ENCODE measurements at places on chromosomes 4 and X.
A peak's percentile ranks its signal among the peaks of the same experiment; 100 is the strongest.

DNA sequence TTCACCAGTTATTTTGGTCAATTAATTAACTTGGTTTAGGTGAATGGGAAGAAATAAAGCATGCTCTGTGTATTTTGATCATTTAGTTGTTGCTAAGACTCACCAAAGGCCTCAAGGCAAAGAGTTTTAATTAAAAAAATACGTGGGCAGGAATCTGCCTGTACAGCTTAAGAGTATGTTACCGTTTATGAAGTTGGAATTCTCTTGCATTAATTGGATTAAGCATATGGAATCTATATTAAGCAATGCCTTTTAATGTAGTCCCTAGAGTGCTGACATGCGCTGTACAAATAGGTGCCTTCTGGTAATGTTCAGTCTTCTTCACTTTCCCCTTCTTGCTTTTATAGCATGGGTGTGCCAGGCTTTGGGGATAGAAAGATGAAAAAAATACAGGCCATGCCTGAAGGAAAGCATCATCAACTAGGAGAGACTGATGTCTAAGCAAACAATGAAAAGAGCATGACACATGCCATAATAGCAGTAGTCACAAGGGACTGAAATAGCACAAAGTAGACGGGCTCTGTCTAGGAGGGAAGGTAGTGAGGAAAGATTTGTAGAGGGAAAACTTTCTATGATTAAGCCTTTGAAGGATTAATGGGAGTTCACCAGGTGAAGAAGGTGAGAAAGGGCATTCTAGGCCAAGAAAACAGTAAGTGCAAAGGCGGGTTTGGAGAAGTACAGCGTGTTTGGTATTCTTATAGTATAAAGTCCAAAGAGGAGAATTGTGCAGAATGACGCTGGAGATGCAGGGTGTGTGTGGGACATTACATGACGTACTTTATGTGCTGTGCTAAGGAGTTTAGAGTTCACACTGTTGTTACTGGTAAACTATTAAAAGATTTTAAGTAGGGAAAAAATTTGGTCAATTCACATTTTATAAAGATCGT lies 226.1 kb upstream of the ANXA3 start:
- no peak for DNase-seq

DNA sequence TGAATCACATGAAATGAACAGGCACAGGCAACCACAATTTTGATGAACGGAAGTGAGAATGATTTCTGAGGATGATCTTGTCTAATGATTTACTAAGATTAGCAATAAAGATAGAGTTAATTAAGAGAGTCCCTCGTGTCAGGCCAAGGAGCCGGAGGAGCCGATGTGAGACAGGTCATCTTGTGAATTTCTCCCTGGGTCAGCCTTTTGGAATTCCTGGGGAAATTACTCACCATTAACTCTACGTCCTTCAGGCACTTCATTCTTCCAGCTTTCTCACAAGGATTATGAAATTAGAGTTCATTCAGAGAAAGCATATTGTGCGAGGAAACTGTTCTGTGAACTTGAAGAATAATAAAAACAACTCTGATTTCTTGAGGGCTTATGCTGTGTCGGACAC lies 86.7 kb downstream of the PSAPL1 start:
- DNase-seq, result no peak

DNA sequence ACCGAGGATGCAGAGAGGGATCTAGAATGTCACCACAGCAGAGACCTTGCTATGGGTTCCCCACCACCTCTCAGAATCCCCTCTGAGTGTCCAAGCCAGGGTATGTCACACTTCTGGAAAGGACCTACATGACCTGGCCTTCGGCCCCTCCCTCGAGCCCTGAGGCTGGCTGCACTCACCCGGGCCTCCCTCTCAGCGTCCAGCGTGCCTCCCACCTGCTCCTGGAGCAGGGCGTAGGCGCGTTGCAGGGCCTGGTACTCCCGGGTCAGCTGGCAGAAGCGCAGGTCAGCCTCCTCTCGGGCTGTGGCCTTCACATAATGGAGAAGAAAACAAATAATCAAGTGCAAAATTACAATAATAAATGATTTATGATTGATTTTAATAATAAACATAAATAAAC lies 43.9 kb upstream of the C4orf50 start:
- DNase-seq, result no peak

GRCh38 chrX:125326599-125326998 lies 6.9 kb downstream of the TEX13C start:
- no peak for DNase-seq

DNA sequence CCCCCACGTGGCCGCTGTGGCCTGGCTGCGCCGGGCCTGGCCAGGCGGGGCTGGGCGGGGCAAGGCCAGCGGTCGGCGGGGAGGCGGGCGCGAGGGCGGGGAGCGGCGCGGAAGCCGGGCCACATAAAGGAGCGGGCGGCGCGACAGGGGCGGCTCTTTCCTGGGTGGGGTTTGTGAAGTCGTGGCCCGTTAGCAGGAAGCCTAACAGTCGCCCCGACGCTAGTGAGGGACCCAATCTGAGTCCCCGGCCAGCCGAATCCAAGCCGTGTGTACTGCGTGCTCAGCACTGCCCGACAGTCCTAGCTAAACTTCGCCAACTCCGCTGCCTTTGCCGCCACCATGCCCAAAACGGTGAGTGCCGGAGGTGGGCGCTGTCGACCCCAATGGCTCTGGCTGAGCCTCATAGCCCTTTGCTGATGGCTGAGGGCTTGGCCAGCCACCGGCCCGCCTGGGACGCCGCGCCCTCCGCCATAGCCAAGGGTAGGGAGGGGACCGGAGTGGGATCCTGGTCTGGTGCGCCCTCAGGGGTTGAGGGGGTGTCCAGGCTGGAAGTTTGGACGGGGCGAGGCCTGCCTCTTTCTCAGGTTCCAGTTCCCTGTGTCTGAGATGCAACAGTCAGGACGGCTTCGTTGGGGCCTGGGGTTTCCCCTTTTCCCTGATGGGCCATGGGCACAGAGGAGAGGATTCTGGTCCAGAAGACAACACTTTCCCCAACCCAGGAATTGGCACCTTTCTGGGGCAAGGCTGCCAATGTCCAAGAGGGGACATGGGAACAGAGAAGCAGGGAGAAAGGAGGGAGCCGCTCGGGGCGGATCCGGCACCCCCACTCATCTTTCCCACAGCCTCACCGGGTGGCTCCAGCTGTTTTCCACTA lies at the start of gene MSN:
TSS of gene MSN (plus strand) at position 152 of the 874 bp plus-strand sequence. CDS start at position 340, 188 bp downstream.
- peak; percentile 83 for DNase-seq

DNA sequence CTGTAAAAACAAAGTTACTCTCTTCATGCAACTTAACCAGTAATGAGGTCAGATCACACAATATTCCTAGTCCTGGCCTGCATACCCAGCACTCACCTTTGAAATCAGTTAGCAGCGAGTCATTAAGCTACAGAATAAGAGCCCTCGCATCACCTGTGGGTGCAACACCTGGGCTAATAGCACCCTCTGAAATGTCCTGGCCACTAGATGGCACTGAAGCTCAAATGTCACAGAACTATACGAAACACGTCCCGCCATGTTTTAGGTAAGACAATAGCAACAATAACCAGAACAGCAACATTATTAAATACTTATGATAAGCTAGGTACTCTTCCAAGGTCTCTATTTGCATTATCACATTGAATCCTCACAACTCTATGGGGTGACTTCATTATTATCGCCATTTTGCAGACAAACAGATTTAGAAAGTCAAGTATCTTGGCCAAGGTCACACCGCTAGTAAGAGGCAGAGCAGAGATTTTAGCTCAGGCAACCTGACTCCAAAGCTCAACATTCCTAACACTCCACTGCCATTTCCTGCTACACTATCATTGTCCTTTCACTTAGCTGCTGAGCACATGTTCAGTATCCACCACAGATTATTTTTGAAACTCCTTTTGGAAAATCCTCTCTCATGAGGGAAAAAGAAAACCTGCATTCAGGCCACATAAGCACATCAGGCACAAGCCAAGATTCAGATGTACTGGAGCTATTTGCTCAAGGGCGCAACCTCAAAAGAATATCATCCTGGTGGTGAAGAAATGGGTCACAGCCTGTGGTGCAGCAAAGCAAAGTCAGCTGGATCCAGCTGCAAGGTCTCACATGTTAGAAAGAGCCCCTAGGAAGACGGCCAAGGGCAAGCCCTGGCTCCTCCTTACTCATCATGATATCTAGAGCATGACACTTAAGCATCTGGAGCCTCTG lies 59.5 kb upstream of the KDR start:
- peak; percentile 62 for DNase-seq

DNA sequence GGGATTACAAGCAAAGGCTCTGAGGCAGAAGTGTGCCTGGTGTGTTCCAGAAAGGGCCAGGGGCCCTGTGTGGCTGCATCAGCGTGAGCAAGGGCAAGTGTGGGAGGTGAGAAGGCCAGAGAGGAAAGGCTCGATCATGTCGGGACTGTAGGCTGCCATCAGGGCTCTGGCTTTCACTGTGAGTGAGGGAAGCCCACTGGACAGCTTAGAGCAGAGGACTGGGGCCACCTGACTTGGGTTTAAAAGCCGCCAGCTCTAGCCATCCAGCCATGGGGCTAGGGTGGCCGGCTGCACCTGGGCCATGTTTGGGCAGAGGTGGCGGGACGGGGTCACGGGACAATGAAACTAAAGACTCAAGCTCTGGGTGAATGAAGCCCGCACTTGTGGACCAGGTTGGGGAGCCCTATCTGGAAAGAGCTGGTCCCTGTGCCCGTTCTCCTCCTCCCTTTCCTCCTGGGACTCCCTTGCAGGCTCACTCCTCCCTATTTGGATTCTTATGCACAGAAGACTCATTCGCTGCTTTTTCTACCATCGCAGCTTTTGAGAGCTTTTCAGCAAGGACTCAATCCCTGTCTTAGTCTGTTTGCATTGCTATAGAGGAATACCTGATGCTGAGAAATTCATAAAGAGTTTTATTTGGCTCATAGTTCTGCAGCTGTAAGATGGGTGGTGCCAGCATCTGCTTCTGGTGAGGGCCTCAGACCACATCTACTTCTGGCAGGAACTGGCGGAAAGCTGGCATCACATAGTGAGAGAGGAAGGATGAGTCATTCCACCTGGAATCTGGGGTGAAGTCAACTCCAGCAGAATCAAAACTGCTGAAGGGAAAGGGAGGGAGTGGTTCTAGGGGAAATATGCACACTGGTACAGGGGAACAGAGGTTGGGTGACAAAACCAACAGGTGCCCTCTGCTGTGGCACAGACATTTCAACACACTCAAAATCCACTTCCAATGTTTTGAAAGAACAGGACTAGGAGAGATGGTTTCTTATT lies 15.3 kb downstream of the CTAG1B start:
- no peak for DNase-seq

DNA sequence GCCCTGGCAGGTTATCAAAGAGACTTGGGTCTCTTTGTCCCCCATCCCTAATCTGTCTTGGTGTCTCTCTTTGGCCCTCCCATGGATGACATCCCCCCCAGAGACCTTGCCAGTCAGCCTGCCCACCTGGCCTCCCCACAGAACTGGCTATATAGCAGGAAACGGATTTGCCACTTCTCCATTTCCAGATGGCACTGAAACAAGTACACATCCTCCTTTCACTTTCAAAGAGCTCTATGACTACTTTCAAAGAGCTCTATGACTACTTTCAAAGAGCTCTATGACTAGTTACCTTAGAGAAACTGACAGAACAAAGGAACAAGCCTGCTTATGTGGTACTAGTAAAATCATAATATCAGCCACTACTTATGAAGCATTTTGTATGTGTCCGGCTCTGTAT lies 175.3 kb downstream of the MAML3 start:
- DNase-seq, result no peak

DNA sequence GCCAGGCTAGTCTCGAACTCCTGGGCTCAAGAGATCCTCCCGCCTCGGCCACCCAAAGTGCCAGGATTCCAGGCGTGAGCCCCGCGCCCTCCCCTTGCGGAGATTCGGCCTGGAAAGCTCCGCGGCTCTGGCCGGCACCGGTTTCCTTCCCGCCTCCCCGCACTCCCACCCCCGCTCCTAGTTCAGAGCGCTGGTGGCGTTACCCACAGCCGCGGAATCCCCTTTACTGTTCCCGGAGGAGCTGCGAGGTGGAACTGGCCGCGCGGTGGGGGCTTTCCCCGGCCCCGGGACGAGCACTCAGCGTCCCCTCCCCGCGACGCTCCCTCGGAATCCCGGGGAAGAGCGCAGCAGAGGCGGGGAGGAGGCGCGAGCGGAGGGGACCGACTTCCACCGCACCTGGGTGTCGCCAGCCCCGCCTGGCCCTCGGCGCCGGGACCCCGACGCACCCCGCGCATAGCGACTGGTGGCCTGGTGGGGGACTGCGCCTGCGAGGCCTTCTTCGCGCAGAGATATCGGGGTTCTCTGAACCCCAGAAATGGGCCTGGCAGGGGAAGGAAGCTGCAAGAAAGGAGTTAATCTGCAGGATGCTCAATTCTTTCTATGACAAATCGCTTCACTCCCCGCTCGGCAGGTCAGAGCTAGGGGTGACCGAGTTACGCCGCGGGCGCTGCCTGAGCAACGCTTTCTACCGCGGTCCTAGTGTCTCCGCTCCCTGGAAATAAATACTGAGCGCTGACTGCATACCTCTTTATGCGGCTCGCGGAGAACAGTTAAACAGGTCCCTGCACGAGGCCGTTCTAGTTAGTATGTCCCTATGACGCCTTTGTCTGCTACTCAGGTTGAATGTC lies 14.6 kb upstream of the SLC25A4 start:
- DNase-seq, result no peak

DNA sequence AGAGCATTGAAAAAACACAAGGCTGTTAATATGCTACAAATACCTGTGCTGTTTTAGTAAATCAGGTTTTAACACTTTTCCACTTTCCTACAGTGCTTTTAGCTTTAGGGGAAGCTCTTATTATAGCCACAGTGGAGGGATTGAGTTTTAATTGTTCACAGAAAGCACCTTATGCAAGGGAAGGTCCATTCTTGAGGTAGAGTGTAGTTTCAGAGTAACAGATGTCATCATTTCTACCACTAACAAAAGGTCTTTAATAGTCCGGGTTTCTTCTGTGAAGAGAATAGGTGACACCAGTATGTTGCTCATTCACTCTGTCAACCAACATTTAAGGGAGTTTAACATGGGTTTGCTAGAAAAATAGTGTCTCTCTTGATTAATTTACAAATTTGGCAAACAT lies 104.4 kb downstream of the STIM2 start:
- DNase-seq, result no peak

- no peak for DNase-seq
These were observed 1.2 kb upstream of the TAPT1 start for GRCh38 chr4:16227462-16227868.

- peak; percentile 37 for DNase-seq
These were observed 671 bp downstream of the HPF1 start for GRCh38 chr4:169756971-169757574.

- DNase-seq, result no peak
These were observed 108.6 kb upstream of the PPP1R2C start for GRCh38 chrX:42886519-42886918.

DNA sequence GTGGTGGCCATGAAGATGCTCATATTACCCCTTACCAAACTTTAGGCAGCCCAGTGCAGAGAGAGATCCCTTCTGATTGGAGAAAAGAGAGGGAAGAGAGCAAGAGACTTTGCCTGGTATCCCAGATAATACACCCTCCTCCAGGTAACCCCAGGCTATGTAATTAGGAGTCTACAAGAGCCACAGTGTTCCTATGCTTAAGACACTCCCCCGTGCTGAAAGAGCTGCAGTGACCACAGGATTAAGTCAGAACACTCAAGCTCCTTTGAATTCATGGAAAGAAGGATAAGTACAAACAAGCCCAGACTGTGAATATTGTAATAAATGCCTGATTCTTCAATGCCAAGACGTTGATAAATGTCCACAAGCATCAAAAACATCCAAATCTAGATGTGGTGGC lies 41.4 kb downstream of the PABPC4L start:
- no peak for DNase-seq

- no peak for DNase-seq
These were observed 1043.6 kb downstream of the CCSER1 start for GRCh38 chr4:91170768-91171167.
